ENCODE measurements at places on chromosomes 7 and 10. TPM values are rescaled to one million over a fixed set of nuclear protein-coding genes. Genes with fewer than 3 reads are reported as not detected.

The PRLHR gene
- not detected for total RNA-seq

The TRIM50 gene
- total RNA-seq = not detected

The POMZP3 gene
- 7.7 TPM for total RNA-seq

The FFAR4 gene
- not detected for total RNA-seq

The TUBAL3 gene
- total RNA-seq = not detected

The PRKAR2B gene
- total RNA-seq = 6.9 TPM

The AFAP1L2 gene
- 0.18 TPM for total RNA-seq

The CYP3A7 gene
- total RNA-seq = 0.74 TPM

The ADRA2A gene
- 0.82 TPM for total RNA-seq

The MOGAT3 gene
- total RNA-seq = not detected

The RPEL1 gene
- under 0.01 TPM for total RNA-seq

The CLCN1 gene
- total RNA-seq = 0.16 TPM

The SUFU gene
- total RNA-seq = 4.8 TPM

The FASTK gene
- 86.0 TPM for total RNA-seq

The OR2F1 gene
- not detected for total RNA-seq

The TMEM120A gene
- total RNA-seq = 28.9 TPM

The UNCX gene
- total RNA-seq = not detected

GRCh38 chr7:3568516-3568915 lies 267.5 kb downstream of the SDK1 start:
- DNase-seq = no peak

- DNase-seq = peak; percentile 36
Measured at GRCh38 chr10:17290226-17290625, 62.2 kb downstream of the VIM start.

GRCh38 chr7:17492437-17492836 lies 194.0 kb downstream of the AHR start:
- DNase-seq = no peak

- DNase-seq = peak; percentile 65
Measured at GRCh38 chr10:35546824-35547225, 58.3 kb upstream of the GJD4 start.

- DNase-seq = peak; percentile 26
Measured at GRCh38 chr7:80468931-80469714, 42.7 kb downstream of the GNAT3 start.

GRCh38 chr10:50497758-50498157 lies 126.0 kb downstream of the SGMS1 start:
- peak; percentile 87 for DNase-seq

- no peak for DNase-seq
Measured at GRCh38 chr7:48528646-48529045, 357.4 kb downstream of the ABCA13 start.

GRCh38 chr10:2469802-2470201 lies 597.5 kb upstream of the PFKP start:
- no peak for DNase-seq

DNA sequence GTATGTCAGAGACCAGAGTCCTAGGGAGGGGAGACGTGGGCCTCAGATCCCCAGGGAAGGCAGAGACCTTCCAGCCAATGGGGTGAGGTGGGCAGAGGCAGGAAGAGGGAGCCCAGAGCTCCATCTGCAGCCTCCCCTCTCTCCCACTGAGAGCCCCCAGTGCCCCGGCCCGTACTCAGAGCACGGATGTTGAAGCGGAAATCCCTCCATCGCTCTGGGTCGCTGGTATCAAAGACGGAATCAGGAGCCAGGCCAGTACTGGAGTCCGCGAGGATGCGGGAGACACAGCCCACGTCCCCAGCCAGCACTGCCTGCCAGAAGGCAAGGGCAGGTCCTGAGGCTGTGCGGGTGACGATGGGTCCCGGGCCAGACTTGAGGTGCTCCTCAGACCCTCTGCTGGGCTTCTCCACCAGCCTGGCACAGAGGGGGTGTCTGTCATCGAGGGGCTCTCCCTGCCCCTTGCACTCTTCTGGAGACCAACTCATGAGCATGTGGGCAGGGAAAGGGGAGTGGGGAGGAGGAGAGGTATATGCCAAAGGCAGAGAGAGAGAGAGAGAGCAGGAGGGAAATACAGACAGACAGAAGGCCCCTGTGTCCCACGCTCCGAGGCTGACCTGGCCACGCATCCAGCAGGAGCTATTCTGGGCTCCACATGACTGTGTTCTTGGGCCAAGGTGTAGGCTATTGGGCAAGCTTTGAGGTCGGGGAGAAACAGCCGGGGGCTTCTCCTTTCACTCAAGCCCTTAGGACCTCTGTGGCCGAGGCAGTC lies at the start of gene ASB10:
TSS of gene ASB10 (minus strand) at position 611 of the 769 bp plus-strand sequence. CDS start at position 491, 120 bp downstream.
- no peak for DNase-seq

DNA sequence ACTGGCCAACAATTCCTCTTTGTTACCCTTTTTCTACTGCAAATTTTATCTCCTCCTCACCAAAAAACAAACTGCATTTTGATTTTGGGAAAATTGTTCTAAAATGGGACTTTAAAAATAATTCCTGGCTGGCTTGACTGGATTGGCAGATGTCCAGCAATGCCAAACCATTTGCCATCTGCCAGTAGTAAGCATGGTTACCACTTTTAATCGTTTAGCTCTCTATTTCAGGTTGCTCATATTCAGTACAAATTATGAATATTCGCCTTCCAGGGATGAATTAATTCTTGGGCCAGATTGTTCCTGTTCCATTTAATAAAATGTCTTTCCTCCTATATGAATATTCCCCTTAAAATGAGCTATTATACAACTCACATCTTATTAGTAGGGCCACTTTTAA lies 35.7 kb downstream of the SMNDC1 start:
- DNase-seq = no peak

- DNase-seq = no peak
Measured at GRCh38 chr7:70615066-70615606, 516.8 kb upstream of the GALNT17 start.

GRCh38 chr7:1403638-1404459 lies 55.4 kb downstream of the MICALL2 start:
- DNase-seq = peak; percentile 61

GRCh38 chr10:3935933-3936359 lies 150.9 kb upstream of the KLF6 start:
- no peak for DNase-seq

- peak; percentile 87 for DNase-seq
Measured at GRCh38 chr7:78176171-78176570, 377.6 kb downstream of the PHTF2 start.

DNA sequence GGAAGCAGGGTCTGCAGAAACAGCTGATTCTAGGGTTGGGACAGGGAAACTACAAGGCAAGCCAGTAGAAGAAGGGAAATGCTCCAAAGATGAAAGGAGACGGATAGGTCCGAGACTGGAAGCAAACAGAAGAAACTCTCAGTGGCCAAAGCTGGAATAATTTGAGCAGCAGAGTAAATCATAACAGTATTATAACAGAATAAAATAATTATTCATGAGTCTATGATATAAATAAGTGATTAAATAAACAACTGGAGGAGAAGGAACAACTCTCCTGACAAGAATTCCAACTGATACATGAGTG lies 27.6 kb downstream of the EZH2 start:
- no peak for DNase-seq

DNA sequence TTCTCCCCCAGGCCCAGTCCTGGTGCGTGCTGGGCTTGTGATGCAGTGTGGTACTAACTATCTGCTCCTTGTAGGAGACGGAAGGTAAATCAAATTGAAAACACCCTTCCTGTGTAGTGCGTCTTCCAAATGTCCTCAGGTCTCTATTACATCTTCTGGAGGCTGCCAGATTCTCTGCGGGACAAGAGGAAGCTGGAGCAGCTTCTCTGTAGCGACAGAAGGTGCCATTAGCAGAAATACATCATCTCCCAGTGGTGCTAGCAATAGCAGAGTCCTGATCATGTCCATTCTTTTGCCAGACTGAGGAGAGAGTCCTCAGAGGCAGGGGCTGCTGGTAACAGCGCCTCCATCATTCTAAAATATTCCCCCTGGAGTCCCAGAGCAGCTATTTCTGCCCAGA lies 675.2 kb downstream of the LRMDA start:
- no peak for DNase-seq

- DNase-seq = peak; percentile 90
Measured at GRCh38 chr7:27112955-27113949, 10.8 kb upstream of the HOXA2 start.

- peak; percentile 10 for DNase-seq
Measured at GRCh38 chr7:133510326-133511055, 257.6 kb downstream of the EXOC4 start.

- DNase-seq = no peak
Measured at GRCh38 chr10:112412696-112413095, 34.0 kb downstream of the ZDHHC6 start.

- DNase-seq = no peak
Measured at GRCh38 chr10:1570416-1571051, 166.8 kb downstream of the ADARB2 start.

DNA sequence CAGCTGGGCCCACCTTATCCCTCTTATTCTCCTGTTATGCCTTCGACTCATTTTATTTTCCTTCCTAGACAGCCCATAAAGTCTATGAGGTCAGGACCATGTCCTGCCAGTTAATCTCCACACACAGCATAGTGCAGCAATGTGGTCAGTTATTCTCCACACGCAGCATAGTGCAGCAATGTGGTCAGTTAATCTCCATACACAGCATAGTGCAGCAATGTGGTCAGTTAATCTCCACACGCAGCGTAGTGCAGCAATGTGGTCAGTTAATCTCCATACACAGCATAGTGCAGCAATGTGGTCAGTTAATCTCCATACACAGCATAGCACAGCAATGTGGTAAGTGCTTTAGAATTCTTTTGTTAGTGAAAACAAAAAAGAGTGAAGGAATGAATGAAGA lies 77.8 kb downstream of the TEX36 start:
- peak; percentile 24 for DNase-seq

DNA sequence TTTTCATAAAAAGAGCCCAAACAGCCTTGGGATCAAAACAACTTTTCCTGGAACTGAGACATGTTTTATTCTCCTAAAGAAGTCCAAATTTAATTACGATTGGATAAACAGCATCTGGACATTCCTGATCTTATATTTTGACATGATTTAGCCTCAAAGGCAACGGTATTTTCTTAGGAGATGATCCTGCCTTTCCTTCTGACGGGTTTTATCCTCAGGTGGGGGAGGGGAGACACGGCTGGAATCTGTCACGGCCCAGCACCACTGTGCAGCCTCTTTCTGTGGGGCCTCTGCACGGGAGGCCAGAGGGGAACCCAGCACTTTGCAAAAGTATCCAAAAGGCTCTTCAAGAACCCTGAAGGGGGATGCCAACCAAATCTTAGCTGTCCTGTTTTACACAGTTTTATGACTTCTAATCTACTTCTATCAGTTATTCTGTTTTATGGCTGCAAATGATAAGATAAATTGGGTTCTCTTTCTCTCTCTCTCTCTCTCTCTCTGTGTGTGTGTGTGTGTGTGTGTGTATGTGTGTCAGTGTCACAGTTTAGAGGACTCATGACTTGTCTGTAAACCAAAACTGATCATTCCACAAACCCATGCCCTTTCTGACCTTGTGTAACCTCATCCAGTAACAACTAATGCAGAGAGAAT lies 321.1 kb upstream of the NPVF start:
- no peak for DNase-seq

DNA sequence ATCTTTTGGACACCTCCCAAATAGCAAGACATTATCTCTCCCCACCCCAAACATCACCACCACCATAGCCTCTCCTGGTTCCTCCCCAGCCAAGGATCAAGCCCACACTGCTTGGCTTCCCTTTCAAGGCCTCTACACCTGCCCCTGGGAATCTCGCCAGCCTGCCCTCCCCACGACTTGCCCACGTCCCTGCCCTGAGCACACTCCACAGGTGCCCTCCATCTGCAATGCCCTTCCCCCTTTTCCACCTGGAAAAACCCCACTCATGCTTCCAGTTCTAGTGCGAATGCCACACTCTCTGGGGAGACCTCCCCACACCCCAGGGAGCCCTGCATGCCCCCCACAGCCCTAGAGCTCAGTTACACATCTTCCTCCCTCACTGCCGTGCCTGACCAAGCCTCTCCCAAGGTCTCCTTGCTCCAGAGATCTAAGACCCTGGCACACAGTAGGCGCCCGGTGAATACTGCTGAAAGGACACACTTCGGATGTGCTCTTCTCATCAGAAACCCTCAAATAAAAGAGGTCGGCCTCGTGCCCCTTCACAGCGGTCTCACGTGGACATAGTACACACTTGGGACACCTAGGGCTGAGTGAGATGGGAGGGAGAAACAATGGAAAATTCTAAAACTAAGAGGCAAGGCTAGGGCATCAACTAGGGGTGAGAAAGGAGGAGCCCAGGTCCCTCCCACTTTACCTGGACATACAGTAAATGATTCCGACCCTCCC lies 91.4 kb downstream of the DLG5 start:
- no peak for DNase-seq

- DNase-seq = no peak
Measured at GRCh38 chr7:12091231-12091630, 119.9 kb upstream of the TMEM106B start.

GRCh38 chr10:114856544-114857287 lies 35.1 kb downstream of the FHIP2A start:
- DNase-seq = peak; percentile 92

DNA sequence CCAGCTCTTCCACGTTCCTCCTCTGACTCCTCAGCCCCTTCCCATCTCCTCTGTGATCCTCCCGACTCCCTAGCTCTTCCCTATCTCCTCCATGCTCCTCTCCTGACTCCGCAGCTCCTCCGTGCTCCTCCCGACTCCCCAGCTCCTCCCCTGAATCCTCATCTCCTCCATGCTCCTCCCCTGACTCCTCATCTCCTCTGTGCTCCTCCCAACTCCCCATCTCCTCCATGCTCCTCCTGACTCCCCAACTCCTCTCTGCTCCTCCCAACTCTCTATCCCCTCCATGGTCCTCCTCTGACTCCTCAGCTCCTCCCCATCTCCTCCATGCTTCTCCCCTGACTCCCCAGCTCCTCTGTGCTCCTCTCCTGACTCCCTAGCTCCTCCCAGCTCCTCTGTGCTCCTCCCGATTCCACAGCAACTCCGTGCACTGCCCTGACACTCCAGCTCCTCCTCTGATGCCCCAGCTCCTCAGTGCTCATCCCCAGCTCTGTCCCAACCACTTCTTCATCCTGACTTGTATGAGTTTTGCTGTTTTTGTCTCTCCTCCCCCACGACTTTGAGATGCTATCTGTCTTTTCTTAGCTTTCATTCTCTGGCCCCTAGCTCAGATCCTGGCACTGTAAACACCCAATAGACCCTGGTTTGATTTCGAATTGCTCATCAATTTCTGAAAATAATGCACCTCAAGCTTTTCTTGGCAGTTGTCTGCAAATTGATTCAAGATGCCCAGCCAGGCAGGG lies 38.3 kb downstream of the OAT start:
- no peak for DNase-seq

GRCh38 chr10:72687035-72687434 lies 4.9 kb upstream of the MCU start:
- DNase-seq = no peak

DNA sequence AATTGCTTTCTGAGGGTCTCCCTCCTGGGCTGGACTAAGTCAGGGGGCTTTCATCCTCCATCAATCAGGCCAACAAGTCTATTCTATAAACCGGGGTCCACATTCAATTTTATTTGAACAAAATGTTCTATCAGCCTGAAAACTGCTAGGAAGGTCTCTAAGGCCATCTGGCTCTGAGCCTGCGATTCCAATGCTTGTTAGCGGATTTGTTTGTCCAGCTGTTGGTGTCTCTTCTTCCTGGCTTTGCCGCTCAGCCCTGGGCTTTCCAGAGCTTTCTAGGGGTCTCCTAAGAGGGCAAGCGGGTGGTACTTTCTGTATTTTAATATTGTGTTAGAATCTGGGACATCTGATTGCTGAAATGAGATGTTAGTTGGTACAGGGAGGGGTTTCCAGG lies 136.7 kb downstream of the VIPR2 start:
- no peak for DNase-seq

GRCh38 chr7:34438436-34438835 lies 219.6 kb upstream of the NPSR1 start:
- no peak for DNase-seq

GRCh38 chr10:17682236-17682946 lies 38.4 kb downstream of the STAM start:
- peak; percentile 35 for DNase-seq

GRCh38 chr10:1498746-1499358 lies 238.5 kb downstream of the ADARB2 start:
- DNase-seq = no peak

All from fibroblast of the aortic adventitia (primary cell).